HFF-Myc (cell line): ENCODE measurements at places on chromosomes 3 and 15.

DNA sequence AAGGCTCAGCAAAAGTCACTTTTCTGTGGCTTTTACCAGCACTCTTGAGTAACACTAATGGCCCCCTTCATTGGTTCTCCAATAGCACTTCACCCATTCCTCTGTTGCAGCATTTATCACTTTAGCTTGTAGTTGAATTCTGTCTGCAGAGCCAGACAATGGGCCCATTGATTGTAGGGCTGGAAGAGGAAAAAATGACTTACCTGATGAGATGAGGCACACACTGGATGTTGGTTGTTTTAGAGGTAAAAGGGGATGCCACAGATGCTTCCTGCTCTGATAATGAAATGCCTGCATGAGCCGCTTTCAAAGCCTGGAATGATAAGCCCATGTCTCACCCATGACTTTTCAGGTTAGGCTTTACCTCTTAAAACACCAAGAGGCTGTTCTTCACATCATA, 64.3 kb downstream of the PLAAT1 start:
- no peak for DNase-seq

DNA sequence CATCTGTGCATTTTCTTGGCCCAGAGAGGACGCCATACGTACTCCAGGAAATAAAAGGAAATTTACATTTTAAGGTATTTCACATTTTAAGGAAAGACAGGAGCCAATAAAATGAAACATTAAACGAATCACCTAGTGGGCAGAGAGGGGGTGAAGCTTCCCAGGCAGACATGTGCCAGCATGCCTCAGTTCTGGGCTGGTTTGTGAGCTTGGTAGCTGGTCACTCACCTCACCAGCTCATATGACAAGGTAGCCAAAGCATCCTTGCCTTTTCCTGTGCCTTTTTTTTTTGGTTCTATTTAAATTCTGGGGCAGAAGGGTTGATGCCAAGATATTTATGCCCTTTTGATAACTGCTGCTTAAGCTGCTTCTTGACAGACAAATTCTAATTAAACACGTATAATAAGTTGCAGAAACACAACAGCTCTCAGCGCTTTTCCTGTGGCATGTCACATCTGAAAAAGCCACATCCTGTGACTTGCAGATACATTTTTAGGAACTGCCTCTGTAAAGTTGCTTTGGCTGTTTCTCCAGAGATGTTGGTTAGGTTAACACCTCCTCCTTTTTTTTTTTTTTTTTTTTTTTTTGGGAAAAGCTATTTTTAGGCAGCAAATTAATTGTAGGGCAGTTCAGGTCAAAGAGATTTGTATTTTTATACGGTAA, 218.6 kb downstream of the PDCD6IP start:
- DNase-seq: no peak

DNA sequence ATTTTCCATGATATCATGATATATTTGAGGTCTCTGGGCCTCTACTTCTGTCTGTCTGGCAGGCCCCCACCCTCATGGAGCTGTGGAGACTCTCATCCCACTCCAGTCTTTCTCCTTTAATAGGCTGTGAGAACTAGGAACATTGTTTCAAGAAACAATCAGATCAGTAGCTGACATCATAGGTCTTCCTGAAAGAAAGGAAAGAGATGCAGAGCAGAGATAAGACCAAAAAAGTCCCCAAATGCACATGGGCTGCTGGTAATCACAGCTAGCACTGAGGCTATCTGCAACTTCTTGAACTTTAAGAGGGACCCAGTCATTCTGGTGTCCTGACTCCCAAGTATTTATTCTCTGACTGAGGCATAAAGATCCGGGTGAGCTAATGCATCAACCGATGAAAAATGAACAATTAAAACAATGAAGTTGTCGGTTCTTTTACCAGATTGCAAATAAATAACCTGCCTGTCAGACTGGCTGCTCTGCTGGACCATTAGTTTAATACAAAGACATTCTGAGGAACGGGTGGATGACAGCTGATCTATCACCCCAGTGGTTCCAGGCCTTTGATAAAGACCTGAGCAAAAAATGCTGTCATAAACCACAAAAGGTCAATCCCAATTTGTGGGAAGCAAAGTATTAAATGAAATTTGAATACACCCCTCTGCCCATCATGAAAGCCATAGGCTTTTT, 780.8 kb upstream of the GOLIM4 start:
- no peak for DNase-seq

- no peak for DNase-seq
These were observed 17.4 kb upstream of the RAF1 start for GRCh38 chr3:12681089-12681942.

DNA sequence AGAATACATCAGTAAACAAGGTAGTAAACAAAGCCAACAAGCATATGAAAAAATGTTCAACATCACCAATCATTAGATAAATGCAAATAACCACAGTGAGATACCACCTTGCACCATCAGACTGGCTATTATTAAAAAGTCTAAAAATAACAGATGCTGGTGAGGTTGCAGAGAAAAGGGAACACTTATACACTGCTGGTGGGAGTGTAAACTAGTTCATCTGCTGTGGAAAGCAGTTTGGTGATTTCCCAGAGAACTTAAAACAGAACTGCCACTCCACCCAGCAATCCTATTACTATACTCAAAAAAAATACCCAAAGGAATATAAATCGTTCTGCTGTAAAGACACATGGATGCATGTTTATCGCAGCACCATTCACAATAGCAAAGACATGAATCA, 30.3 kb upstream of the ZBTB38 start:
- DNase-seq: no peak

- DNase-seq: no peak
These were observed 34.6 kb upstream of the EPHA6 start for GRCh38 chr3:96779810-96780209.
